ENCODE measurements at places on chromosomes 5 and 9.

DNA sequence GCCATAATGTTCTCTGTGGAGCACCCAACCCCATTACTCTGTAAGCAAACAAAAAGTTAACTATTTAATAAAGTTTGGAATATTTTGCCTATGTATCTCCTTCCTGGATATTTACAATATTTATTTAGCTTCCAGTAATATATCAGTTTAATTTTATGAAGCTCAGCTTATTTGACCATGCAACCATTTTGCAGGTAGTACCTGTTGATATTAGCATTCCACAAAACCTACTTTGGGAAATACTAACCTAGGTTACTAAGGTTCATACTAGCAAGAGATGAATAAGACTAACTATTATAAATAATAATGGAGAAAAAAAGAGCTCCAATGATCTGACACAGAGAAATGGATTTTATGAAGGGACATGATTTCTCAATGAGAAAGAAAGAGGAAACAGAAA, 506.4 kb downstream of the PDE4D start:
- DNase-seq: no peak

DNA sequence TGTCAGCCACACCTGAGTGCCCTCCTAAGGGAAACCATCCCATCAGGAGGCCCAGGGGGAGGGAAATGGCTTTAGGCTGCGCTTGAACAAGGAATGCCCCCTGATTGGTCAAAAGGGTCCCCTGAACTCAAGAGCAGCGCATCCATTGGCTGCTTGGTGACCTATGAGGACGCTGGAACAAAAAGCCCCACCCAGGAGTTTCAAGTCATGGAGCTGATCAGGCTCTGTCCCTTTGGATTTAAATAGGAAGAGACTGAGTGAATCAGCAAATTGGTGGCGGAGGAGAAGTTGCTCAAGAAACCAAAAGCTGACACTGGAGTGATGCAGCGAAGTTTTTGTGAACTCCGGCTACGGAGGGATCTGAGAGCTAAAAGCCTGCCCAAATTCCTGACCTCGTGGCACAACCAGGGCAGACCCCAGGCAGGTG, 66.7 kb downstream of the SMIM23 start:
- no peak for DNase-seq

GRCh38 chr9:132809677-132810271, 68.3 kb downstream of the AK8 start:
- DNase-seq: no peak

DNA sequence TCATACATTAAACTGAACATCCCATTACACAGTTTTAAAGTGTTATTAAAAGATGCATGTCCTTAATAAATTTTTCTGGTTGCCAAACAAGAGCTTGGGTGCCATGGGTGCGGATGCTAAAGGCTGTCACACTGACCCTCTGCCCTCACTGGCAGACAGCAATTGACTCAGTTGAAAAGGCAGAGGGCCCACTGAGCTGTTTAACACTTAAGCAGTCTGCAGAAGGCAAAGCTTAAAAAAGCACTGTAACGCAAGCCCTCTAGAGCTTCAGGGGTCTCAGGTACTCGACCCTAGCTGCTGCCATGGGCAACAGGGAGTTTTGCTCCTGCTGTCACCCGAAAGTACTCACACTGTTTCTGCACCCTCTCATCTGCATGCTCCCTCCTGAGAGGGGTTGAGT, 726.4 kb upstream of the TYRP1 start:
- DNase-seq: no peak

GRCh38 chr9:116101516-116101915, 52.1 kb upstream of the PAPPA start:
- DNase-seq: peak; percentile 65

- peak; percentile 69 for DNase-seq
Measured at GRCh38 chr5:181221792-181222629, 1.1 kb upstream of the TRIM41 start.

GRCh38 chr5:81400375-81400774, 6.4 kb upstream of the ACOT12 start:
- no peak for DNase-seq

GRCh38 chr5:17872204-17872603, 237.9 kb downstream of the TAF11L14 start:
- no peak for DNase-seq

- peak; percentile 82 for DNase-seq
Measured at GRCh38 chr5:32017692-32018367, 156.3 kb downstream of the GOLPH3 start.

DNA sequence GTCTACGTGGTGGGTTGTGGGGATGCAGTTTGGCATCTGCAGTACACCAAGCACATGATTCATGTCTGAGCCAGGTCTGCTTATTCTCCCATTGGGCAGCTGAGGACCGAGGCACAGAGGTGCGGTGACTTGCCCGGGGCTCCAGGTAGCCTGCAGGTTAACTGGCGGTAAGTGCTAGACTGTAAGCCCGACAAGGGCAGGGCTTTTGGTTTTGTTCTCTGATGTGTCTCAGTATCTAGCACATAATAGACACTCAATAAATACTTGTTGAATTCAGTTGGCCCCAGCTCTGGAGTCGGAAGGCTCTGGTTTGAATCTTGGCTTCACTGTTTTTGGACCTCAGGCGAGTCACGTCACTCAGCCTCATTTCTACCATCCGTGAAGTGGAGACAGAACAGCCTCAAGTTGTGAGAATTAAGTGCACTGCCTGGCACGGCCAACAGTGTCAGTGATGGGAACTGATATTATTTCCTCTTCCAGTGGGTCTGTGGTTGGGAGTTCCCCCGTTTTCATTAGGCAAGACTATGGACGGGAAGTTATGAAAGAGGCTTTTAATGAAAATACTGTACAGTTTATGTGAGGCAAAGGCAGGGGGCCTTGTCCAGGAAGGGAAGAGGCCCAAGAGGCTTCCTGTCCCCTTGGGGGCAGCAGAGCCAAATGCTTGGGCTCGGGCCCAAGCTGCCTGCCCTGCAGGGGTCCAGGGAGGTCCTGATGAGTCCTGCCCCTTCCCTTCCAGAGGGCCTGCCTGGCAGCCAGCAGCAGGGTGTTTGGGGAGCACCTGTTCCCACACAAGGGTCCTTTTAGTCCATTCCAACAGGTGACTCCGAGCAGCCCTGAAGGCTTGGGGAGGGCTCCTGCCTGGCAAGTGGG, 3.3 kb downstream of the PRELID1 start:
- no peak for DNase-seq

DNA sequence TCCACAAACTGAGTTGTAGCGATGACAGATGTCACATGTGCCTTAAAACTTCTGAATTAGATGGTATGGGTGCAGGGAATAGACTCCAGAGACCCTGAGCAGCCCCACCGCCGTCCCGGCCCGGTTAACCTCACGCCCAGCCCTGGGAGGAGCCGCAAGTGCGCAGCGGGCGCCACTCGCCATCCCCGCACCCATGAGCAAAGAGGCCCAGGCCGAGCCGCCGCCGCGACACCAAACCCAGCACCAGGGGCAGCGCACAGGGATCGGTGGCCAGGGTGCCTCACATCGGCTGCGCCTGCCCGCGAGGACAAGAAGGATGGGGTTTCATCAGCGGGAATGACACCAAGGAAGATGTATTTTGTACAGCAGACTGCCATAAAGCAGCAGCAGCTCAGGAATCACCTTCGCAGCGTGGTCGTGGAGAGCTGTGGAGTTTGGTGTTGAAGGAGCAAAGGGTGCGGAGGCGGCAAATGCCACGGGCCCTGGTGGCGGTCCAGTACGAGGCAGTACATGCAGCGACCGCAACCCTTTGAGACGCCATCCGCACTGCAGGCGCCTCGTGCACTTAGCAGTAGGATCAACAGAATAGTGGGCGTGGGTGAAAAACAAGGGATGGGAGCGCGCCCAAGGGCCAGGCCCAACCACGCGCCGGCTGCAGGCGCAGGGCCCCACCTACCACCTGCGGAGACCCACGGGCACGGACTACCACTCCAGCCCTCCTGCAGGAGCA, 89.7 kb downstream of the ZNF366 start:
- no peak for DNase-seq

GRCh38 chr5:128132499-128132898, 48.9 kb downstream of the SLC12A2 start:
- DNase-seq: no peak

DNA sequence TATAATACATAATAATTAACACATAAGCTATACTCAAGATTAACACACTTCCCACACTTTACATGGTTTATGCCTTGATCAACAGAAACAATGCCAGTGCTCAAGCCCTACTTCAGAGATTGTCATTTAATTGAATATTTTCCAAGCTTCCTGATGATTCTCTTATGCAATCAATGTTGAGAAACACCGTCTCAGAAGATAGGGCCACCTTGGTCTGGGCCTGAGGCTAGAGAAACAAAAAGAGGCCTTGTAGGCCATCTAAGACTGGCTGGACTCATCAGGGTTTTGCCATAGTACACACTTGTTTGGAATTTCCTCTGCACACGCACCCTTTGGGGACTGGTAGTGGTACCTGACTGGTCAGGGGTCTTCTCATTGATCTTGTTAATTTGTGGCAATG, 16.3 kb downstream of the C9orf152 start:
- DNase-seq: no peak

GRCh38 chr9:97445119-97445701, 33.3 kb downstream of the TDRD7 start:
- no peak for DNase-seq

- DNase-seq: no peak
Measured at GRCh38 chr5:54634089-54634488, 116.5 kb downstream of the SNX18 start.

GRCh38 chr9:77024776-77025545, 5.5 kb downstream of the FOXB2 start:
- DNase-seq: no peak

DNA sequence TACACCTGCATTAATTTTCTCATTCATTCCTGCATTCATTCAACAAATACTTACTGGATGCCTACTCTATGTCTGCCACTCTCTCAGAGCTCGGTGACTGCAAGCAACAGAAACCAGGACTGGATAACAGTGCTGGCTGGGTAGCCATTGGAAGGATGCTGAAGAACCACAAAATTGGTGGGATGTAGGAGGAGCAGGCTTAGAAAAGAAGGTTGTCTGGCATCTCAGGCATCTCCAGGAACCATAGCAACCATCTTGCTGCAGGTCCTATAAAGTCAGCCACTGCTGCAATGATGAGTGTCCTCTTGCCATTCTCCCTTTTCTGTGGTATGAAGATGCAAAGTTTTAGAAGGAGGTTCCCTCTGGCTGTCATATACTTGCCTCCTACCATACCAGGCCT, 168.6 kb downstream of the FGF18 start:
- no peak for DNase-seq

DNA sequence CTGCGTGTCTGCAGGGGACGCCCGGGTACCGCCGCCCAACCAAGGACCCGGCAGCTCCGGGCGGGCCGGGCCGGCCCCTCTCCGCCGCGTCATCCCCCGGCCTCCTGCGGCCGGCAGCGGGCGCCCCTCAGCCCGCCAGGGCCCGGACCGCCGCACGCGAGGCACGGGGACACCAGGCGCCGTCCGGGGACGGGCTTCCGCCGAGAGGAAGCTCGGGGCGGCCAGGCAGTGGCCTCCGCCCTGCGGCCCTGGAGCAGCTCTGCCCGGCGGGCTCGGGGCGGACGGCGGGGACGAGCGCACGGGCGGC, 373 bp downstream of the FBXW5 start:
- peak; percentile 22 for DNase-seq

DNA sequence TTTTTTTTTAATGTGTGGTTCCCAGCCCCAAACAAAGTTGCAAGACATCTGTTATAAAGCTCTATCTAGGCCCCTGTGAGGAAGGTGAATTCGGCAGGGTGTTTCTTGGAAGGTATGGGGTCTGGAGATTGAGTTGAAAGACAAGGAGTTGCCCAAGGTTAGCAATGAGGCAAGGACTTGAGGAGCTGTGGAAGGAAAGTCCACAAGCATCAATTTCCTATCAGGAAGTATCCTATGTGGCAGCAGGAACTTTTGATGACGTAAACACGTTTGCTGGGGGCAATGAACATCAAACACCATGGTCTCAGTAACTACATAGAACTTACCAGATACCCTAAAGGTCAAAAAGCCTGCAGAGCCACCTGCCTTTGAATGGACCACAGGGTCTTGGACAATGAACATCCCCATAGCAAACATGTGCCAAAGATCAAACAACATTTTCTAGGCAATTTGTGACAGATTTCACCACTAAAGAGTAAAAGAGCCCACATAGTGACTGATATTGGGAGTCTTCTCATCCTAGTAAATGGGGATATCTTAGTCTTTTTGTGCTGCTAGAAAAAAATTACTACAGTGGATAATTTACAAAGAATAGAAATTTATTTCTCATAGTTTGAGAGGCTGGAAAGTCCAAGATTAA, 145.1 kb downstream of the GCNT1 start:
- DNase-seq: no peak

- no peak for DNase-seq
Measured at GRCh38 chr9:71814815-71815214, 46.5 kb upstream of the CEMIP2 start.

DNA sequence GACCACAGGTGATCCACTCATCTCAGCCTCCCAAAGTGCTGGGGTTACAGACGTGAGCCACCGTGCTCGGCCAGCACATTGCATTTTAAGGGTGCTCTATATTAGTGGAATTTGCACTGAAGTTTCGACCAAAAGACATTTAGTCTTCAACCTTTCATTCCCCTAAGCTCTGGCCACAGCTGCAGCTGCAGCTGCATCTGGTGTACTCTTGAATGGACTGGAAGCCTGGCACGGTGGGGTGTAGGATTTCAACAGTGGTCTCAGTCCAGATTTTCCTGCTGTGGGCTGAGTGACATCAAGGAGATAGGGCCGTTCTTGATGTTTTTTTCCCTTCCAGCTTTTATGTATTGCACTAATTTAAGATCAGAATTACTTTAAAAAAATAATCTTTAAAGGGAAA, 255.2 kb downstream of the PDZD2 start:
- no peak for DNase-seq

DNA sequence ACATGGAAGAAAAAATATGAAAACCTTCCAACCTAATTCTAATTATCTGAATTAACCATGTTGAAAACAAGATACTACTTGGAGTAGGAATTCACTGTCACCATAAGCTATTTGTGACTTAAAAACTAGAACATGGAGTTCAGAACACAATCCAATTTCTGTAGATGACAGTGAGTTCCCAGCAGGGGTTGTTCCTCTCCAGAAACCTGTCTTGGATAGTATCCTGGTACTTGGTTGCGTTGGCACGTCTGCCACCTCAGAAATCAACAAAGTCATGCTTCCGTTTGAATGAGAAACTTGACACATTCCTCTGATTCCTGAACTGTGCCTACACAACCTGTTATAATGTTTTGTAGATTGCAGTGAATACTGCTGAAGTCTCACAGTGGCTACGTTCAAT, 789.9 kb upstream of the DMAC1 start:
- no peak for DNase-seq

GRCh38 chr5:156715287-156715686, 134.8 kb upstream of the PPP1R2B start:
- peak; percentile 14 for DNase-seq

DNA sequence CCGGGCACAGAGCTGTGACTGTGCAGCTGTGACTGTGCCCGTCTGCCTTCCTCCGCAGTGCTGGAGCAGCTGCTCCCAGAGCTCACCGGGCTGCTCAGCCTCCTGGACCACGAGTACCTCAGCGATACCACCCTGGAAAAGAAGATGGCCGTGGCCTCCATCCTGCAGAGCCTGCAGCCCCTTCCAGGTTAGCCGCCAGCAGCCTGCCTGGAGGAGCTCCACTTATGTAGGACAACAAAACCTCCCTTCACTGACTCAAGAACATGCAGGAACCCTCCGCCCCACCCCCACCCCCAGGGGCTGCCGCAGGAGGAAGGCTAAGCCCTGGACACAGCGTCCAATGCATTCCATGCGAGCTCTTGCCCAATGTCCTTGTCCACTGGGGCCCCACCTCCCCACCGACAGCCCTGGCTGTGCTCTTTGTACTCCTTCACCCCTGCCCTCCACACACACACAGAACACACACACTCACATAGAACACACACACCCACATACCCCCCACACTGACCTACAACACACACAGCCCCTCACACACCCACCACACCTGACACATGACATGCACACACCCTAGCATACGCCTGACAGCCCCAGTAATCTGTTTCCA, 27.9 kb downstream of the AFAP1L1 start:
- DNase-seq: no peak
